Right hindlimb (tissue), 1 donor: ENCODE measurements at places on chromosomes 12 and 14.

DNA sequence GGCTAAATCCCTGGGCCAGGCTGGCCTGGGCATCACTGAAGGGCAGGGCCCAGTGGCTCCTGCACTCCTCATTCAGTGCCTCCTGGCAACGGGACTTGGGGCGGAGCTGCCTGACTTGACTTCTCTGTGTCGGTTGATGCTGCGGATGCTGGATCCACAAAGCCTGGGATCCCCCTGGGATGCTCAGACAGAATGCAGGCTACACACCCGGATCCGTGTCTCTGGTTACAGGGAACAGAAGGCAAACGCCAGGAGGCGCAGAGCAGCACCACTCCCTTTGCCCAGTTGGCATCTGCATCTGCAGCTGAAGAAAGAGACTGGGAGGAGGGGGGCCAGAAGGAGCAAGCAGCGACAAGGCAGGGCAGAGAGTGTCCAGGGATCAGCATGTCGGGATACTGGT is 154.5 kb upstream of the FKBP4 start:
- peak; percentile 17 for DNase-seq

GRCh38 chr12:30450872-30451271 is 244.8 kb downstream of the IPO8 start:
- no peak for DNase-seq

GRCh38 chr14:81517798-81518398 is 15.8 kb downstream of the SEL1L start:
- DNase-seq, result no peak

DNA sequence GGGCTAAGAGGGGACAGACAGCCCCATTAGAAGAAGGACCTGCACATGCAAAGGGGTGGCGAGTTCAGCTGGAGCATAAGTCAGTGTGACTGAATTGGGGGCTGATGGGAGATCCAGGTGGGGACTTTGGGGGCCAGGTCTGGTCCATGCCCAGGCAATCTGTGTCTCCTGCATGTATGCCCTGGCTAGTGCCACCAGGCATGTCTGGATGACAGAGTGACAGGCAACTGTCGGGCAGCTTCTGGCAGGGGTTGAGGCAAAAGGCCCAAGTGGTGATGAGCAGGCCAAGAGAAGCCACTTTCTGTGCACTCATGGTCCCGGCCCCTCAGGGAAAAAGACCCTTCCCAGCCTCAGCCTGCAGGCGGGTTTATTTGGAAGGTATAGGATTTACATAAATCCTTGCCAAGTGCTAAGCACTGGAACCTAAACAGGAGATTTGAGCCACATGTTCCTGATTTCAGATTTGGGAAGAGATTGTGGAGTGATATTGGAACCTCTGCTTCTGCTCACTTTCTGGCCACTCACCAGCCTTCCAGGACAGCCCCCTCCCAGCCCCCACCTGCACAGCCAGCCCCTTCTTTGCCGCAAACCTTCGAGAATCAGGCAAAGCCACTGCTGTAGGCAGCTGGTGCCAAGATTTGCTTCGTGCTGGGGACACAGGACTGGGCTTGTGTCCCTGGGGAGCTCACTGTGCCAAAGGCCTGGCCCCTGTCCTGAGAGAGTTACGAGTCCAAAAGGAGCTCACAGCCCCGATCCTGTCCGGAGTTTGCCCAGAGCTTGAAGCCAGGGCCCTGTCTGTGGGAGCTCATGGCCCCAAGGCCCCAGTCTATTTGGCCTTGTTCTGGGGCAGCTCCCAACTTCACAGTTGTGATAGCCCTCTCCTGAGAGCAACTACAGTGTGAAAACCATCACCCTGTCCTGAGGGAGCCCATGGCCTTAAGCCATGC is 232.5 kb upstream of the RTL1 start:
- no peak for DNase-seq

DNA sequence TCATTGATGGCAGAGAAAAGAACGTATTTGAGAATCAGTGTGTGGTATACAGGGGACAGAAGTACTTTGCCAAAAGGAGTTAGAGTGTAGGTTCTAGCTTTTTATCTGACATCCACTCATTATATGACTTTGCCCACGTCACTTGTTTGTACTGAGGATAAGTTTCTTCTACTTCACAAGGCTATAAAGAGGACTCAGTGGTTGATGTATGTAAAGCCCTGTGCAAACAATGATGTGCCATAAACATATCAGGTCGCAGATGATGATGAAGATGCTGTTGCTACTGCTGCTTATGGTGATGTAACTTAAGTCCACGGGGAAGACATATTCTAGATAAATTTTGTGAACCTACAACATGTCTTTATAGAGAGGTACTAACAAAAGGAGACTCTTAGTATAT is 66.3 kb downstream of the TRHDE start:
- DNase-seq, result no peak

DNA sequence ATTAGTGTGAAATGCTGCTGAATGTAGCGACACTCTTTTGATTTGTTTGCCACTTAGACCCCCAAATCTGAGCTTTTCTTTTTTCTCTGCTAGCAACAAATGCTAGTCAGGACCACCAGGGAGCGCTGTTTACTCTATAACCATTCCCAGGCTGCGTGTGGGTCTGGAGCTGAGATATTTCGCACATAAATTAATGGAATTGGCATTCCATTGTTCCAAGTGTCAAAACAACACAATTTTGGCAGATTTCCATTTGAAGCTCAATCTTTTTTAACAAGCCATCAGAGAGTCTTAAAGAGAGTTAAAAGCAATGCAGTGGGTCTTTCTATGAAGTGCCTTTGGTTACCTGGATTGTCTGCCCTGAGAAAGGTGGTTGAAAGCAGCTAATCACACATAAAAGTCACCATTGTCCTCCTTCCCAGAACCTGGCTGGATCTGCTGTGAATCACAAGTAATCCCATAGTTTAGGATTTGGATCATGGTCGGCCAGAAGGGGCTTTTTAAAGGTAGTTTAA is 7.4 kb upstream of the TMEM132C start:
- DNase-seq, result peak; percentile 35

DNA sequence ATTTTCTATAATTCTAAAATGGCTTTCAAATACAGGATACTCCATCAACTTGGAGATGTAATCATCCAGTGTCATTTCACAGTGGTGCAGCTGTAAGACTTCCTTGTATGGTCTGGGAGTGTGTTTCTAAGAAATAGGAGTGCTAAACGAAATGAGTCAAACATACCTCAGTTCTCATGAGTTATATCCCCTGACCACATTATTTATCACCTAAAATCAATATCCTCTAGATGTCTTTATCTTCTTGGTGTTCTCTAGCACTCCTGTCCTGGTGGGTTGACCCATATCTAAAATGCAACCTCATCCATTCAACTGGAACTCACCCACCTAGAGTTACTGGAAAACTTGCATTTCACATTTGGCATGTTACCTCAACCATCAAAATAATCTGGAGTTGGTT is 33.2 kb downstream of the TMEM30B start:
- no peak for DNase-seq

GRCh38 chr12:55675666-55676065 is 32.0 kb downstream of the ITGA7 start:
- DNase-seq, result no peak

DNA sequence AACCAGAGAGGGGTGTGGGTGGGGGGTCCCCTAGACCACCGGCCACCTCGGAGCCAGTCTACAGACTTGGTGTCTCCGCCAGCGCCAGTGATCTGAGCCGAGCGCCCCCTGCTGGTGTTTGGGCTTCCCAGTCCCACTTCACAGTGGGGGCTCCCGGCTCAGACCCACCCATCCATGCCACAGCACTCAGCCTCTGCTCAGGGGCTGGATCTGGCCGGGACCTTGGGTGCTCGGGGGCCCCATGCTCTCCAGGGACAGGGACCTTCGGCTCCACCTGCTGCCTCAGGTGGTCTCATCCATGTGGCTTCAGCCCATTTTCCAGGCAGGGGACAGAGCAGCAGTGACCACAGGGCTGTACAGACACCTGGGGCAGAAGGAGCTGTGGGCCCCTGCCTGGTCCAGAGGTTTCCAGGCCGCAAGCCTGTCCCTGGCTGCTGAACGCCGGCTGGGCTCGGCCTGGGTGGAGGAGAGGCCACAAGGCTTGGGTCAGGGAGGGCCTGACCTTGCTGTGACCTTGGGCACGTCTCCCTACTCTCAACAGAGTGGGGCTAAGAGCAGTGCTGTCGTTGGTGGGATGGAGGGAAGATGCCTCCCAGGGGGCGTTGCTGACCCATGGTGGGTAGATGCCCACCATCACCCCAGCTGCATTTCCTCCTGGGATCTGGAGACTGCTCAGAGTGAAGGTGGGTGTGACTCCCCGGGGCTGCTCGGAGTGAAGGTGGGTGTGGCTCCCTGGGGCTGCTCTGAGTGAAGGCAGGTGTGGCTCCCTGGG is 86.3 kb downstream of the KIF26A start:
- no peak for DNase-seq

- DNase-seq, result peak; percentile 20
These were observed 110.1 kb upstream of the FAR2 start for GRCh38 chr12:29039013-29039412.

DNA sequence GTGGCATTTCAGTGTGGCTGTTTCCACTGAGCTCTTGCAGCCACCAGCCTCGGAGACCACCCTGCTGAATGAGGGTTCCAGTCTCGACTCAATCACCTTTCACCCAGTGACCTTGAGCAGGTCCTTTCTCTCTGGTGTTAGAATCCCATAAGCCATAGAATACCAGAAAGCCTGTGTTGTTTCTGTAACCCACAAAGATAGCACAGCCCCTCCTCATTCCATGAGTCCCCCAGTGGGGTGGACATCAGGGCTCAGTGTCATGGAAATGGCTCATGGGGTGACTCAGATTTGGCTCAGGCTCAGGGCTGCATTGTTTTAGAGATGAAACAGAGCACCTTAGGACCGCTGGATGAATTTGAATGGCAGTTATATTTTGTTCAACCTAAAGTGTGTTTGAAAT is 171.5 kb downstream of the PTPN11 start:
- no peak for DNase-seq

- no peak for DNase-seq
These were observed 4.1 kb downstream of the CDKN1B start for GRCh38 chr12:12721176-12721751.

DNA sequence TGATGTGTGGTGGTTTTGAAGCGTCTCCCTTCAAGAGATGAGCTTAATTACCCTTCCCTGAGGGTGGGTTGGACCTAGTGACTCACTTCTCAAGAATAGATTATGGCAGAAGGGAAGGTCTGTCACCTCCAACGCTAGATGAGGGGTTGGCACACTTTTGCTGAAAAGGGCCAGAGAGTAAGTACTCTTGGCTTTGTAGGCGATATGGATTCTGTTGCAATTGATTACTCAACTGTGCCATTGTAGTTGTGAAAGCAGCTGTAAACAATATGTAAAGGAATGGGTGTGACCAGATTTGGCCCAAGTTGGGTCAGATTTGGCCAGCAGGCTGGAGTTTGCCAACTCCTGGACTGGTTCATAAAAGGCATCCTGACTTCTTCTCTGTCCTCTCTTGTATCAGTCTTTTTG is 53.3 kb downstream of the SMIM41 start:
- DNase-seq, result no peak

DNA sequence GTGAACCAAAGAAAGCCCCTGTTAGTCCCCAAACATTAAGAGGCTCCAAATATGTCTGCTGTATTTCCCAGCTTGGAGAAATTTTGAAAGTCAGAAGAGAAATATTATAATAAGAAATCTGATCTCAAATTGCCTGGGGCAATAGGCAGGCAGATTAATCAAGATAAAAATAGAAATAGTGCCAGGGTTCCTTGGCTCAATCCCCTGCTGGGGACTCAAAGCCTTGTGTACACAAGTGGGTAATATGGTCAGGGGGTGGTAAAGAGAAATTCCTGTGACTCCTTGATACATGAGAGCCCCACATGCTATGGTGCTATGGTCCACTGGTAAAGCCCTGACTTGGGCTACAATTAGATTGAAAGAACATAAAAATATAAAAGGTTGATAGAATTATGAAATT is 41.3 kb upstream of the ARID2 start:
- no peak for DNase-seq

DNA sequence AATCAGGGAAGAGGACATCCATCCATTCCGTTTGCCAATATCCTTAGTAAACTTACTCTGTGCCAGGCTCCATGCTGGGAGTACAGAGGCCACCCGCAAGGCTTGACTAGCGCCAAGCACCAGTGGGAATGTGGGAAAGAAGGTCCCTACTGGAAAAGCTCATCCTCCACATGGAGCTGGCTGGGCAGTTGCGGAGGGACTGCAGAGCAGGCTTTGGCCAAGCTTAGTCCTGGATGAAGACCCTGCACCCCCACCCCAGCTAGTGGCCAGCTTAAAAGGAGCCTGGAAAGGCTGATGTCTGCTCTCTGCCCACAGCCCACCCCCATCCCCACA is 22.4 kb upstream of the EIF2B2 start:
- DNase-seq, result no peak

- DNase-seq, result no peak
These were observed 179.6 kb downstream of the TMEM117 start for GRCh38 chr12:44015333-44015941.

GRCh38 chr14:50469982-50470381 is 62.4 kb downstream of the MAP4K5 start:
- no peak for DNase-seq

- DNase-seq, result no peak
These were observed 293.2 kb upstream of the FAR2 start for GRCh38 chr12:28855761-28856310.

DNA sequence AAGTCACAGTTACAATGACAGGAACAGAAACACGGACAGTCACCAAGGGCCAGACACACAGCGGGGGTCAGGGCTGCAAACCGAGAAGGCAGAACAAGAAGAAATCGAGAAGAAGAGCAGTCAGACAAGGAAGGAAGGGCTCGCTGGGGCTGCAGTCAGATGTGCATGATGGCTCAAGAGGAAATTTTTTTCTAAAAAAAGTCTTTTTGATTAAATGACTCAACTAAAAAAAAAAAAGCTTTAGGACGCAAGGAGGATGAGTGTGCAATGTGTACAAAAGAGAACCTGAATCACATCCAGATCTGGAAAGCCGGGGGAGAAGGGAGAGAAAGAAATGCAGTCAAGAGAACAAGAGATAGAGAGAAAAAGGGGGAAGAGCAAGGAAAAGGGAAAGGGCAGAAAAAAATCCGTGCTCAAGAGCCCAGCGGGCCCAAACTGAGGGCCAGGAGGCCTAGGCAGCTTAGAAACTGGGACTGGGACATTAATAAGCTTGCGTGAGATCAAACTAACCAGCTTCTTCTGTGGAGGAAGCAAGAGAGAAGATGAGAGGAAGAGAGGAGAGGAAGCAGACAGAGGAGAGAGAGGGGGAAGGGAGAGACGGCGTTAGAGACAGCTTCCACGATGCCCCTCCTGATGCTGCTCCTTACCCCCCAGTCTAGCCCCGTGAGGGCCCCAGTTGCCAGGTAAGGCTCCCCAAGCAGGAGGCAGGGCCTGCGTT is 6.7 kb downstream of the IFFO1 start:
- DNase-seq, result no peak

DNA sequence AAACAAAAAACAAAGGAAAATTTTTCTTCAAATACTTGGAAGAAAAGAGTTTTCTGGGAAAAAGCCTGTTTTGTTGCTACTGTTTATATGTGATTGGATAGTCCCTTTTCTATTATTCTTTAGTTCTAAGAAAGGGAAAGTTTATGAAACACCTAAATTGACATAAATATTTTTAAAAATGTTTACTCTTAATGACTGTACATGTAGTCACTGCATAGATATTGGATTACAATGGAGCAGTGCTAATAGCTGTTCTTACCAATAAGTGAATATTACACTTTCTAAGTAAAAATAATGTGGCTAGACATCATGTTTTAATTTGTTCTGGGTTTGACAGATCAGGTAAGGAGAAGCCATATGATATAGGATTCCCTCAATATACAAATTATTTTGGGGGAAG is 352.7 kb upstream of the DIO2 start:
- DNase-seq, result no peak
